Cardiac fibroblast (primary cell): ENCODE measurements at places on chromosomes 16 and 17.

GRCh38 chr17:28282596-28282995 is 36.4 kb upstream of the TMEM97 start:
- peak; percentile 72 for DNase-seq

DNA sequence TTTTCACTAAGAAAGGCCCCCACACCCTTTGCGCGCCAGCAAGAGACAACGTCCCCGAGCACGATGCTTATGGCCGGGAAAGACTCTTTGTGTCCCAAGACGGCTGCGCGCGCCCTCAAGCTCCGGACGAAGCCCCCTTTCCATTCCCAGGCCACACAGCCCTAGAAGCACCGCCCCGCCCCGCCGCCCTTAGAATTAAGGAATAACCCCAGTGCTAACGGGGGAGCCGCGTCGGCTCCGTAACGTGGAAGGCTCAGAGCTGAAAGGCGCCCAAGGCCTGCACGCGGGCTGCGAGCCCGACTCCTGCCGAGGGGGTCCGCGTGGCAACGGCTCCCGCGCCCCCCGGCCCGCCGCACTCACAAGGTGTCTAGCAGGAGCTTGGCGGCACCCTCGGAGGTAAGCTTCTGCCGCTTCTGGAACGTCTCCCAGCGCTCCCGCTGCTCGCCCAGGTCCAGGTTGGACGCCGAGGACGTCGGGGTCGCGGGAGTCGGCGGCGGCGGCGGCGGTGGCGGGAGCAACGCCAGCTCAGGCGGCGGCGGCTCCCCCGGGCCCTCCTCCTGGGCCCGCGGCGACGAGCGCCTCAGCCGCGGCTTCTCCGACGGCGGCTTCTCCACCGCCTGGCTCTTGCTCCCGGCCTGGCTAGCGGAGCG is 477 bp downstream of the CENPV start:
- DNase-seq: peak; percentile 36

- DNase-seq: peak; percentile 68
These were observed 12.2 kb upstream of the CCL5 start for GRCh38 chr17:35892091-35893035.

GRCh38 chr16:69463876-69464275 is 39.5 kb downstream of the CYB5B start:
- no peak for DNase-seq

- DNase-seq: no peak
These were observed 487.1 kb downstream of the GRIN2A start for GRCh38 chr16:9695152-9695551.

DNA sequence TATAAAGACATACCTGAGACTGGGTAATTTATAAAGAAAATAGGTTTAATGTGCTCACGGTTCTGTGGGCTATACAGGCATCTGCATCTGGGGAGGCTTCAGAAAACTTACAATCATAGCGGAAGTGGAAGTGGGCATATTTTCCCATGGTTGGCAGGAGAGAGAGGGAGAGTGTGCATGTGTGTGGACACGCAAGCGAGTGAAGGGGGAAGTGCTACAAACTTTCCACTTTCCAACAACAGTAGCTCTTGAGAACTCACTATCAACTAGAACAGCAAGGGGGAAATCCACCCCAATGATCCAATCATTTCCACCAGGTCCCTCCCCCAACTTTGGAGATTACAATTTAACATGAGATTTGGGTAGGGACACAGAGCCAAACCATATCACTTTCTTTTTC is 11.1 kb downstream of the TAOK1 start:
- no peak for DNase-seq

DNA sequence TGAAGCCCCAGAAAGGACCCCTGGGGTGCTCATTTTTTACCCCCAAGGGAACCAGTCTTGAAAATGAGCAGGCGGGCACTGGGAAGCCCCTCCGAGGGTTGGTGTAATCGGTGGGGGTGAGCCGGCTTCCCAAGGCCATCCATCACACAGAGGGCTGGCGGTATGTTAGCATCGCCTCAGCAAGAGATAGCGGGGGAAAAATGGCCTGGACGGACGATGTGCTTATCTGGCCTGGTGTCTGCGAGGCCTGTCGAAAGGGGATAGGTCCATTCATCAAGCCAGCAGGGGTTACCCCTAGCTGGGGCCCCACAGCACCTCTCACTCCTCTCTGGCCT is 188.9 kb downstream of the IRF8 start:
- no peak for DNase-seq

DNA sequence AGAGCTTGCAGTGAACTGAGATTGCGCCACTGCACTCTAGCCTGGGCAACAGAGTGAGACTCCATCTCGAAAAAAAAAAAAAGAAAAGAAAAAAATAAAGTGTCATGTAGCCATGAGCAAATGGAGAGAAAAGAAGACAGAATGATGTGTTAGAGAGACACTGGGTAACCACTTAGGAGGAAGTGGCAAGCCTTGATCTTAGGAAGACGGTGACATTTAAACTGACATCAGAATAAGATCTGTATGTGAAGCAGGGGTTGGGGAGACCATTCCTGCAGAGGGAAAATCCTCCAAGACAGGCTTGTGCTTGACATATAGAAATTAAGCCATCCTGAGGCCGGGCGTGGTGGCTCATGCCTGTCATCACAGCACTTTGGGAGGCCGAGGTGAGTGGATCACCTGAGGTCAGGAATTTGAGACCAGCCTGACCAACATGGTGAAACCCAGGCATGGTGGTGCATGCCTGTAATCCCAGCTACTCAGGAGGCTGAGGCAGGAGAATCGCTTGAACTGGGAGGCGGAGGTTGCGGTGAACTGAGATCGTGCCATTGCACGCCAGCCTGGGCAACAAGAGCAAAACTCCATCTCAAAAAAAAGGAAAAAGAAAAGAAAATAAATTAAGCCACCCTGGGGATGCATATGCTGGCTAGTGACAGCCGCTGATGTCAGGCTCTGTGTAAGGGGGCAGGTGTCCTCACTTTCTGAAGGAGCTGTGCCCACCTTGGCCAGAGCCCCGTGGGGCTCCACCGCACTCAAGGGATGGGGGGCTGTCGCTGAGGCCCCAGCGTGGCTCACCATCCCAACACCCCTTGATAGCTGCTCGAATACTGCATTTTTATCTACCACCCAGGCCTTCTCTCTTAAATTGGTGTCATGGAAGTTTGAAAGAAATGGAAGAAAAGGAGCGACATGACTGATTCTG is 13.1 kb upstream of the CYB5B start:
- no peak for DNase-seq

DNA sequence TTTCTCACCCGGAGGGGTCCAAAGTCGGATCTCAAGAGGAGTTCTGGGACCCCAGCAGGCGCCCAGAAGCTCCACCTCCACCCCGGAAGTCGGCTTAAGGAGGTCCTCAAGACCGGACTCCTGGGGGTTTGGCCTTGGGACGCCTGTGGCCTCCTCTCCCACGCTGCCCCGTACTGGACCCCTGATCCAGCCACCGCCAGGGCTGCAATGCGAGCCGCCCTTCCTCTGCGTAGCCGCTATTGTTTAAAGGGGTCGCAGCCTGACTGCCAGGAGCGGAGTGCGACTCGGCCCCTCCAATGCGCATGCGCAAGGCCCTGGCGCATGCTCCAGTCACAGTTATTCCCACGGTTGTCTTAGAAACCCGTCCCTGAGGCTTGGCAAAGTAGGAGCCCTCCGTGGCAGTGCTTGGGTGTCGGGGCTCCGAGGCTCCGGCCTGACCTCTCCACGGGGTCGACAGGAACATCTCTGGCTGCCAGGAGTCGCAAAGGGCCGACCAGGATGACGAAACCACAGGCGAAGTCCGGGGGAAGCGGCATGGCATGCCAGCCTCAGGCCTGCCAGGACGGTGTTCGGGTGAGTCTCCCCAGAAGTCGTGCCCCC is 719.0 kb downstream of the KCNJ18 start:
- DNase-seq: no peak

DNA sequence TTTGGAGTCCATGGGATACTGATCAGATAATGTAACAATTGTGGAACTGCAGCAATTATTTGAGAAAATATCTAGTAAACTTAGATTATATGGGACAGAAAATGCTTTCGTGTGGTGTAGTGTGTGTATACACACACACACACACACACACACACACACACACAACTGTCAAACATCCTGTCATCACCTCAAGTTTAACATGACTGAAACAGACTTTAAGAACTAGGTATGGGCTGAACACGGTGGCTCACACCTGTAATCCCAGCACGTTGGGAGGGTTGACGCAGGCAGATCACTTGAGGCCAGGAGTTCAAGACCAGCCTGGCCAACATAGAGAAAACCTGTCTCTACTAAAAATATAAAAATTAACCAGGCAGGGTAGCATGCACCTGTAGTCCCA is 544 bp upstream of the EVI2A start:
- DNase-seq: no peak

DNA sequence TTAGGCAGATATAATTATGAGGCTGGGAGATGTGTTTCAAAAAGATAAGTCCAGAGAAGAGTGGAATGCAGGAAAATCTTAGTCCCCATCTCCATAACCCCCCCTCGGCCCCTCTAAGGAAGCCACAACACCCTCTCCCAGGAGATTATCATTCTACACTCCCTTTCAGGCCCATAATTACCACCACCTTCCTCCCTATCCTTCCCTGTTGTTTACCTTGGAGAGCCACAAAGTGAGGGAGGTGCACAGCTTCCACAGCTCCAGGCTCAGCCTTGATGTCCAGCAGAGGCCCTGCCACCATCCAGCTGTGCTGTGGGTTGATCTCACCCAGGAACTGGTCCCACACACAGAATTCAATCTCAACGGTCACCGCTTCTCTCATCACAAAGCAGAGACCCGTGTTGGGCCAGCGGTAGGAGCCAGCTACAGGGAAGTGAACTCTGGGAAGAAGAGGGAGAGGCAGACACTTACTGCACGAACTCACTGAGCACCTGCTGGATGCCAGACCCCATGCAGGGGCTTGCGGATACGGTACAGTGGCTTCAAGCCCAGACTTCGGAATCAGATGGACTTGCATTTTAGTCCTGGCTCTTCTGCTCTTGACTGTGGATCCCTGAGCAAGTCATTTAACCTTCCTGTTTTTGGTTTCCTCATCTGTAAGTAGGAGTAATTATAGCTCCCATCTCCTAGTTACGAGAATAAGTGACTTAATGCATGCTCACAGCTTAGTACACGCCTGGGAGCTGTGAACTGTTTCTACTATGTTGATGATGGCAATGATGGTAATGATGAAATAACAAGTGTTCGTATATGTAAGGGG is 44.1 kb downstream of the MIS12 start:
- DNase-seq: no peak

GRCh38 chr16:67486805-67487204 is 3.5 kb upstream of the AGRP start:
- DNase-seq: peak; percentile 35

- no peak for DNase-seq
These were observed 24.5 kb downstream of the NDE1 start for GRCh38 chr16:15674571-15674970.

GRCh38 chr17:6543079-6544010 is 13.0 kb downstream of the PITPNM3 start:
- no peak for DNase-seq

DNA sequence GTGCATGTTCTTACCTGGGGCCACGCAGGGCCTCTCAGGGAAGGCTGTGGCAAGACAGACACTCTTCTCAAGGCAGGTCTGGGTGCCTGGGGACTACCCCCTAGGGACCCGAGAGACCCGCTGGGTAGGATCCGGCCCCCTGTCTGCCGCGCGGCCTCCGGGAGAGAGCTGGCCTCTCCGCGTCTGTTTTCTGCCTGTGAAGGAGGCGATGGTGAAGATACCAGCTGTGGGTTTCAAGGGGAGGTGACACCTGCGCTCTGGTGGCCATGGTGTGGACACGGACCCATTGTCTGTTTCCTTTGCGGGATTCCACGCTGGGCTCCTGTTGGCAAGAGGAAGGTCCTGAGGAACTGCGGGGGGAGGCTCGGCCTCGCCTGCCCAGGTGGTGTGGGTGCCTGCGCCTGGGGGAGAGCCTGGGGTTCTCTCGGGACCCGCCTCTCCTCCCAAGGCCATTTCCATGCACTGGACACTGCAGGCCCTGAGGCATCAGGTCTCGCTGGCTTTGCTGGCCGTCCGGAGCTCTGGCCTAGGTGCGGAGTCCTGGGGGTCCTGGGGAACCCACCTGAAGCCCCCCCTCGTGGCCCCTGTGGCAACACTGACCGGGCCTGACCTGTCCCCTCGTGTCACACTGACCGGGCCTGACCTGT is 12.2 kb upstream of the METRNL start:
- no peak for DNase-seq

DNA sequence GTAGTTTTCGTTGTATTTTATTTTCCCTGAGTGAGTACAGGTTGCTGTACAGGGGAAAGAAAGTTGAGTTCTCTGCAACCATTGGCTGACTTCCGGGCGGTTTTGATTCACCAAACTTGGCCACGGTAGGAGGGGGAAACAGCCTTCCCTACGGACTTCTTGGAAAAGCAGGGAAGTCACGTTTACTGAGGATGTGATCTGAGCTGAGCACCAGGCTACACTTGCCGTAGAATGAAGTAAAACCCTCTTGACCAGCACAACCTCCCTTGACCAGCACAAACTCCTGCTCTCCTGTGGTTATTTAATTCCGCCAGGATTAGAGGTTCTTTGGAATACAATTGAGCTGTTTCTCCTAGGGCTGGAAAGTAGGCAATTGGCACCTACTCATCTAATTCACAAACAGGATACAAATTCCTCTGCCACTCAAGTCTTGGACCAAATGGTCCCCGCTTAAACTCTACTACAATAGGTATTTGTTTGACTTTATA is 242.0 kb upstream of the RBFOX1 start:
- no peak for DNase-seq
